ENCODE measurements at places on chromosomes 5 and 9.

- no peak for DNase-seq
These were observed 103.6 kb upstream of the IER5L start for GRCh38 chr9:129281506-129282145.

DNA sequence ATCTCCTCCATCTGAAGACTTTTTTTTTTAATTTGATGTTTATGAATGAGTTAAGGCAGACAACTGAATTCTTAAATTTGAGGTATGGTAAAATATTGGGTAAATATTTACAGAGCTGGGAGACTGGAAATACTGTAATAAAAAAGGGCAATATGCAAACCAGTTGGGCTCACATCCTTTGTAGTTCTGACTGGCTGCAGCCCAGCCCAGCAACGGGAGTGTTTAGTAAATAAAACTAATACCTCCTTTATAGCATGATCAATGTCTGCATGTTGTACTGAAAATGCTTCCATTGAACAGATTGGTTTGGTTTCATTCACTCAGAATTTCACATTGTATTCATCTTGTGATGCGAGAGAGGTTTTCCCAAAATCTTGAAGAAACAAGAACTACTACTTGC is 365.0 kb downstream of the DMRT2 start:
- no peak for DNase-seq

GRCh38 chr5:80745490-80745889 is 90.7 kb upstream of the DHFR start:
- no peak for DNase-seq

- DNase-seq, result no peak
These were observed 75.8 kb downstream of the AOPEP start for GRCh38 chr9:94802251-94802650.

Measured in NCI-H510A treated with DMSO at 0.1 percent for 48 hours (cell line).